ENCODE measurements at places on chromosomes 4 and X.

- no peak for DNase-seq
Observed at GRCh38 chr4:163071308-163071707, 95.4 kb downstream of the NAF1 start.

- no peak for DNase-seq
Observed at GRCh38 chrX:7316280-7316679, 168.3 kb upstream of the PUDP start.

GRCh38 chr4:147011411-147011810, 65.7 kb upstream of the TTC29 start:
- DNase-seq: no peak

DNA sequence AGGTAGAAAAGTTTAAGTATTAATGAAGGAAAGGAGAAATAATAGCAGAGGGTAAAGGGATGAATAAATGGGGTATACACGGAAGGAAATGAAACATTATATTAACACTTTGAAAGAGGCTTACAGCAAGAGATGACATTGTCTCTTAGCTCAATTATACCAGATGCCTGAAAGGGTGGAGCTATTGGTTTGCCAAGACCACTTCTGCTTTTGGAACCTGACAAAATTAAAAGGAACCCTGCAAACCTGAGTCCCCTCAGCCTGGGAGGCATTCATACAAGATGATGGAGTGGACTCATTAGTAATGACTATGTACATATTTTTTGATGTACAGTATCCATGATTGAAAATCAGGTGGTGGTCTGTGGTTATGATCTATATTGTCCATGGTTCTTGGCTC, 45.1 kb upstream of the HPF1 start:
- DNase-seq: peak; percentile 39

- DNase-seq: no peak
Observed at GRCh38 chr4:16133406-16133805, 49.6 kb upstream of the PROM1 start.

- no peak for DNase-seq
Observed at GRCh38 chr4:142440093-142440492, 406.0 kb downstream of the INPP4B start.

DNA sequence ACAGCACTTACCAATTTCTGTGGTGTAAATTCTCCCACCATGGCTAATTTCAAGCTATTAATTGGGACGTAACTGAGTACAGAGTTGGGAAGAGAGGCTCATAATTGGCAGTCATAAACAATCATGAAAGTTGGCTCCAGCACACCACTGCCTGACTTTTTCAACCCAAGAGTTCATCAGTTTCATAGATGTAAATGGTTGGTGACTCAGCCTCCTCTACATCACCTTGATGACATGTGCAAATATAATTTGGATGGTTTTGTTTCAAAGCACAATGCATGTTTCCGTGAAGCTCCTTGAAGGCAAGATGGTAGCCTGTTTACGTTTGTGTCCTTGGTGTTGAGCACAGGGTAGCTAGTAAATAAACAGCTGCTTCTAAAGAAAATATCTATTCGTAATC, 235.1 kb downstream of the LDB2 start:
- DNase-seq: no peak

GRCh38 chr4:7332216-7333023, 102.3 kb downstream of the PSAPL1 start:
- DNase-seq: no peak

DNA sequence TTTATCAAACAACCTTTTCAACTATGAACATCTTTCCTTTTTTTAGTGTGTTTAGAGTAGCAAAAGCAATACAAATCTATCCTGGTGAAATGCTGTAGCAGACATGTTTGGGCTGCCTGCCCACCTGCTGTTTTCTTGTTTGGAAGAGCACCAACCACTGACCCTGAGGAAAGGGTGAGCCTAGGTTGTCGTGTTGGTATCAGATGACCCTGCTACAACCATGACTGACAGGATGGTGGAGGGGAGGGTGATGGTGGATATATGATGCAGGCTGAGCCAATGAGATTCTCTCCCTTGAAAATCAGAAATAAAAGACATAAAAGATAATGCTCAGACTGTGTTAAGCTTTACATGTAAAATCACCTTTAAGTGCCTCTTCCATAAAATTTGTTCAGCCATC, 201.2 kb downstream of the NPNT start:
- no peak for DNase-seq

DNA sequence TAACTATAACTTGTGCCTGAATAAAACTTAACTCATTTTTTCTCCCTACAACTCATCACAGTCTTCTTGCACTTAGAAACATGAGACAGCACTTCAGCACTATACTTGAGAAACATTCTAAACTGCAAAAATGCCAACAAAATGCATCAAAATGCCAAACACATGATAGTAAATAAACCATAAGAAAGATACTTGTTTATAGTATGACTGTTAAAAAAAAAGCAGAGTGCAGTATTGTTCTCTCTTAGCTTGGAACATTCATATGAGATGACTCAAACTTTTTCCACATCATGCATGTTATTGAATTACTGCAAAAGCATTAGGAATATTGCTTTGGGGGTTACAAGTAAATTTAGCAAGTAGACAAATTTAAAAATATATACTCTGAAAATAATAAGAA, 135.7 kb upstream of the ANXA10 start:
- DNase-seq: no peak

GRCh38 chr4:174047363-174047762, 236.1 kb downstream of the FBXO8 start:
- no peak for DNase-seq

DNA sequence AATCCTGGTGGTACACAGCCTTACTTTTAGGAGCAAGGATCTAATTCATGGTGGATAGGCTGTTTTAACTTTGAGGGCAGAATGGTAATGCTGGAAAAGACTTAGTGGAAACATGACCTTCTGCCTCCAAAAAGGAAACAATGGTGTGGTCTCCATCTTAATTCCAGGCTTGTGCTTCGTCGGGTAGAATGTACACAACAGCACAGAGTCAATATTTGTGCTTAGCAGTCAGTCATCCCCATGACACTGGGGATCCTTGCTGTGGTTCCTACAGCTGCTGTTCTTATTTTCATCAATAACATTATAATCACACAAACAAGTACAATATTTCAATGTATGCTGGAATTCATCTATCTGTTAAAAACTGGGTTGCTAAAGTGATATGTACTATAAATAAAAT, 104.4 kb downstream of the HHIP start:
- no peak for DNase-seq

DNA sequence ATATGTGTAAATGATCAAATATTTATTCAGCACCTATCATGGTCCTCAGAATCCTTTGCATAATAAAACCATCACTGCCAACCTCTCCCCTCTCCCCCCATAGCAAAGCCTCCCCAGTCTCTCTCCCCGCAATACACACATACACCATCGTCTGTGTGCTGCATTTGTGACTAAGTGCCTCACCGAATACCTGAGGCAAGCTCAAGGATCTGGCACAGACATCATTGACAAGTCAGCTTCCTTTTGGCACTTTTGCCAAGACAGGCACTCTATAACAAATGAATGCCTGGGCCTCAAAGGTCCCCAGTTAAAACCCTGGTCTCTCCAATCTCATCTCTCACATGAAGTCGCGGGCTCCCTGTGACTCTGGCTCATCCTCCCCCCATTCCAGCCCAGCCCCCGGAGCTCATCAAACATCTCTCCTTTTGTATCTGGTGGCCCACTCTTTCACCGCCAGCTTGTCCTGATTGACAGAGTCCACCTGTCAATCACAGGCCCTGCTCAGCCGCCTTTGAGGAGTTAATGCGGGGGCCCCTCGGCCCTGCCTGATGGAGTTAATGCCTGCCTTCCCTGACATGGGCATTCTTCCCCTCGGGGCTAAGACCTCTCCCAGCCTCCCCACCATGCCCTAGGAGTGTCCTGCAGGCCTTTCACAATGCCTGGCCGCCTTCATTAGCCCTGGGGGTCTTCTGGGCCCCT, 135.8 kb upstream of the ATP6AP2 start:
- DNase-seq: no peak

DNA sequence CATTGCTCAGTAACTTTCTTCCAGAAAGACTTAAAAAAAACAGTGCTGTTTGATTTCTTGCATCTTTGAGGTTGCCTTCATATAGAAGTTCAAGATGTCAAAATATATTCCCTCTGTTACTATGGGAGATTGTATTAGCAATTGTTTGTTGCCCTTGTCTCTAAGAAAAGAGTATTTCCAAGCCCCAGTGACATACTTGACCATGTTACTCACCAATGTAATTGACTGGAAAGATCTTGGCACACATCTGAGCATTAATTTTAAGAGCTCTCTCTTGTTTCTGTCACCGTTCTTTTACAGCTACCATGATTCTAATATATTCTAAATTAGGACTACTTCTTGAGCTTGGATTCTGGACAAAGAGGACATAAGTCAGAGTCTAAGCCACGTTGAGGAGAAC, 902.7 kb upstream of the EPHA5 start:
- no peak for DNase-seq

- DNase-seq: peak; percentile 59
Observed at GRCh38 chr4:25844961-25845712, 17.7 kb downstream of the SEL1L3 start.

- DNase-seq: no peak
Observed at GRCh38 chr4:26858035-26858918, 2.4 kb upstream of the STIM2 start.

DNA sequence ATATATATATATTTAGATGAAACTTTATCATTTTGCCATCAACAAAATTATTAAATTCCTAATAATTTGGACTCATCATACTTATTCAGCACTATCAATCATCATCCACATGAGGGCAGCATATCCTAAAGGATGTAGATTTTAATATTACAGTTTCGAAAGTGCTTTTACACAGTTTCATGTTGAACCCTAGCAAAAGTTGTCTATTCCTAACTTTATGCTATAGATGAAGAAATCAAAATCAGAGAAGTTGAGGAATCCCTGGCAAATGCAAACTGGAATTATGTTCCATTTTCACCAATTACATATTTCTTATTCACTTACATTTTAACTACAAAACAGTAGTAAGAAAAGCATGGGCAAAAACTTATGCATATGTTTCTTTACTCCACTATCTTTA, 36.6 kb upstream of the UGT2A1 start:
- peak; percentile 45 for DNase-seq

DNA sequence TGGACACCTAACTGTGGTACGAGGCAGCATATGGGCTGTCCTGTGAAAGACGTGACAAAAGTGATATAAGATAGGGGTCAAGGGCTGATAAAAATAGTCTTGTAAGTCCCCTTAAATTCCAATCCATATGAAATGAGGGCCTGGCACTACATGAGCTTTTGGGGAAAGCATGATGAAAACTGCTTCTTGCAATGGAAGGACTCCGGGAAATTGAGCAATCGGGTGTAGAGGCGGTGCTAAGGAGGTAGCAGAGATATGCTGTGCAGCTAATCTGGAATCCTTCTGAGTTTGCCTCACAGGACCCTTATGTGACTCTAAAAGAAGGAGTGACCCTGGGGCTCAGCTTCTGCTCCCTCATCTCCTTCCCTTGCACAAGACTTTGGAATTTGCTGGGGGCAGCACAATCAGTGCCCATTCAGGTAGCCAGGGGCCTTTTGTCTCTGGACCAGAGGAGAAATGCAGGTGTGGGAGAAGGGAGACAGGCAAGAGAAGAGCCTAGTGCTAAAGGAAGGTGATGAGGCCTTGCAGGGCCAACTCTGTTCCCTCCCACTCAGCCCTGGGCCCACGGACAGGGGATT, 12.8 kb downstream of the CLDN2 start:
- DNase-seq: peak; percentile 10

GRCh38 chr4:173243321-173243720, 74.7 kb downstream of the GALNT7 start:
- DNase-seq: no peak

DNA sequence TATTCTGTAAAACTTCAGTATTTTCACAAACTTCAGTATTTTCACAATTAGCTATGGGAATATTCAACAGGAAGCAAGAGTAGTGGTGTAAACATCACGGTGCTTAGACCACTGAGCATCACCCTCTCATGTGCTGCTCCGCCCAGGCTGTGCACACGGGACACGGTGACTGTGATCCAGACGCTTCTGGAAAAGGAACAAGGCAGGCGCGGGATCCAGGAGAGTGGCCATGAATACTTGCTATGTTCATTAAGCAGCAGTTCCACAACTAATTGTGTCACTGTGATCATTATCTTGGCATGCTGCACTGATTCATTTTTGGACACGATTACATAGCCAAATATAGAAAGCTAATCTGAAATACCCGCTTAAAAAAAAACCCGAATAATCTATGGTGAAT, 19.6 kb upstream of the FAT1 start:
- DNase-seq: no peak

DNA sequence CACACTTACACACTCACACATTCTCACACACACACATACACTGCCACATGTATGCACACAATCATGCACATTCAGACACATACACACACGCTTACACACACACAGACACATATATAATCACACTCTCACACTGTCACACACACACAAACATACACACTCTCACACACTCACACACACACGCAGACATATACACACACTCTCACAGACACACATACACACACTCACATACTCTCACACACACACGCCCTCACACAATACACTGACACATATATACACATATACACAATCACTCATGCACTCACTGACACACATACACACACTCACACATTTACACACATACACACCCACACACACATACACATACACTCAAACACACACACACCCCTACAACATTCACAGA, 435.3 kb upstream of the FRG1 start:
- no peak for DNase-seq

DNA sequence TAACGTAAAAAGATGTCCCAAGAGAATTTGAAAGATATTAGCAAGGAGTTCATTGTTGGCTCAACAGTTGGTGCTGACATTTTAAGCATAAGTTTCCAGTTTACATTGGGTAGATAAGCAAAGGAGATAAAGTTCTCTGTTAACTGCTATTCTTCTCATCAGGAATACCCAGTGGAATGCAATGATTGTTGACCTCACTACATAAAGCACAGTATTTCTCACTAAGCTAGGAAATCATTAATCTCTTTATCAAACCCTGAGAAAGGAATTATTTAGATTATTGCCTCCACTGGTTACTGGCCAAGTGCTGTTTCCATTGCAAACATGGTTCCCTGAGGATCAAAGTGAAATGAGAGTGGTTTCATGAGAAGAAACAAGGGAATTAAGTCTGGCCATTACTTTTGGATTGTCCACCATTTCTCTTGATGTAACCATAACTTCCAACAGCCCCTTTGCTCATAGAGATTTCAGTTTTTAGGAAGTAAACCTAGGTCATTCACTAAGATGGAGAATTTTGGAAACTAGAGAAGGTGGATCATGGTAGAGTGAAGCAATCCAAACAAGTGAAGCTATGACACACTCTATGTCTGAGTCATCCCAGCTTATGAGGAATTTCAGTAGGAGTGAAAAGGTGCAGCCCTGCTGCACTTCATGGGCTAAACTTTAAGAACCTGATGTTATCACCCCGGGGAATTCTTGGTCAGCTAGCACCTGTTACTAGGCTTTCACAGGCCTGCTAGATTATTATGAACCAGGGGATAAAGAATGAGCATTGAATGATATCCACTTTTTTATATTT, 163.4 kb downstream of the AREG start:
- no peak for DNase-seq

- DNase-seq: no peak
Observed at GRCh38 chr4:97215409-97215941, 927.8 kb downstream of the STPG2 start.

GRCh38 chr4:131370846-131371245, 1778.2 kb upstream of the PCDH10 start:
- no peak for DNase-seq
